ENCODE measurements at places on chromosomes 4 and X. TPM values are rescaled to one million over a fixed set of nuclear protein-coding genes. Genes with fewer than 3 reads are reported as not detected.

SMIM31 gene
- total RNA-seq, result not detected

SLC6A14 gene
- not detected for total RNA-seq

MAMLD1 gene
- 1.8 TPM for total RNA-seq

LEF1 gene
- 1.6 TPM for total RNA-seq

TDO2 gene
- total RNA-seq, result not detected

BEX5 gene
- 0.91 TPM for total RNA-seq

GAGE13 gene
- total RNA-seq, result not detected

PDE5A gene
- total RNA-seq, result 1.4 TPM

WAS gene
- total RNA-seq, result 102 TPM

ANOS1 gene
- total RNA-seq, result 0.10 TPM

NDNF gene
- not detected for total RNA-seq

IL1RAPL2 gene
- not detected for total RNA-seq

DMRTC1B gene
- total RNA-seq, result 2.4 TPM

TMEM185A gene
- total RNA-seq, result 28.6 TPM

GSPT2 gene
- total RNA-seq, result 14.5 TPM

CT45A1 gene
- not detected for total RNA-seq

PGRMC1 gene
- 9.1 TPM for total RNA-seq

GPR143 gene
- not detected for total RNA-seq

DAPP1 gene
- total RNA-seq, result 169 TPM

NEXMIF gene
- total RNA-seq, result 2.3 TPM

CCKAR gene
- total RNA-seq, result not detected

NAP1L3 gene
- total RNA-seq, result 0.12 TPM

NPY1R gene
- total RNA-seq, result not detected

ASB12 gene
- total RNA-seq, result 0.37 TPM

EMCN gene
- not detected for total RNA-seq

GABRG1 gene
- total RNA-seq, result not detected

TCEAL1 gene
- total RNA-seq, result 16.7 TPM

All from B cell (primary cell).